ENCODE measurements at places on chromosomes 1 and 21. TPM values are rescaled to one million over a fixed set of nuclear protein-coding genes. Genes with fewer than 3 reads are reported as not detected.

The PDZK1 gene
- polyA plus RNA-seq, result 219 TPM

The KRTAP25-1 gene
- polyA plus RNA-seq, result not detected

The GCSAML gene
- 1.1 TPM for polyA plus RNA-seq

The KLHDC9 gene
- 18.7 TPM for polyA plus RNA-seq

DNA sequence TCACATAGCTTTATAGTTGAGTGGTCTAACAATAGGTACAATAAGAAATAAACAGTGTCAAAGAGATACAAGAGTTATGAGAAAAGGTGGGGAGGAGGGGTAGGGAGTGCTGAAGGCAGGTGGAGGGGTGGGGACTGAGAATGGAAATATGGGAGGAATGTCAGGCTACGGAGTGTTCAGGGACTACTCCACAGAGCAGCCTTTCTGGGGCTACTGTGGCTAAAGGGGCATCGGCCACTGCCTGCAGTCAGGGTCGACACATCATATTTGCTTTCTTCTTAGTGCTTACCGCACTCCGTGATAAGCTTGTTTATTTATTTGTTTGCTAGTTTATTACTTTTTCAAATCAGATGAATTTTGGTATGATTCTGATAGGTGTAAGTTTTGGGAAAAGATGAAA, 34.4 kb upstream of the CRNN start:
- no peak for DNase-seq

- DNase-seq, result no peak
Observed at GRCh38 chr1:153344718-153345025, 4.0 kb downstream of the PGLYRP4 start.

DNA sequence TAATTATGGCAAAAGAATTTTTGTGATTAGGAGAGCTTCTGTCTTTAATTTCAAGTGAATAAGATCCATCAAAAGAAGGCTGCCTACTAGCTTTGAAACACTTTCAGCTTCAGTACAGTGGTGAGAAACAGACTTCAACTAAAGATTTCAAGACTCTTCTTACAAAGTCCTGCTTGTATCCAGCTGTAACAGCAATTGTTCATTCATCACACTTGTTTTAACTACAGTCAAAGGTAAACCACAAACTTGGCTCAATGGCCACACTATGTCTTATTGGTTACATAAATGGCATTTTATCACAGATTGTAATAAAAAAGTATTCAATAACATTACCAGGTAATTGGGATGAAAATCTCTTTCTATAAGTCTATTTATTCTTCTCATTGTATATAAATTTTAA, 59.2 kb downstream of the WARS2 start:
- DNase-seq, result no peak

DNA sequence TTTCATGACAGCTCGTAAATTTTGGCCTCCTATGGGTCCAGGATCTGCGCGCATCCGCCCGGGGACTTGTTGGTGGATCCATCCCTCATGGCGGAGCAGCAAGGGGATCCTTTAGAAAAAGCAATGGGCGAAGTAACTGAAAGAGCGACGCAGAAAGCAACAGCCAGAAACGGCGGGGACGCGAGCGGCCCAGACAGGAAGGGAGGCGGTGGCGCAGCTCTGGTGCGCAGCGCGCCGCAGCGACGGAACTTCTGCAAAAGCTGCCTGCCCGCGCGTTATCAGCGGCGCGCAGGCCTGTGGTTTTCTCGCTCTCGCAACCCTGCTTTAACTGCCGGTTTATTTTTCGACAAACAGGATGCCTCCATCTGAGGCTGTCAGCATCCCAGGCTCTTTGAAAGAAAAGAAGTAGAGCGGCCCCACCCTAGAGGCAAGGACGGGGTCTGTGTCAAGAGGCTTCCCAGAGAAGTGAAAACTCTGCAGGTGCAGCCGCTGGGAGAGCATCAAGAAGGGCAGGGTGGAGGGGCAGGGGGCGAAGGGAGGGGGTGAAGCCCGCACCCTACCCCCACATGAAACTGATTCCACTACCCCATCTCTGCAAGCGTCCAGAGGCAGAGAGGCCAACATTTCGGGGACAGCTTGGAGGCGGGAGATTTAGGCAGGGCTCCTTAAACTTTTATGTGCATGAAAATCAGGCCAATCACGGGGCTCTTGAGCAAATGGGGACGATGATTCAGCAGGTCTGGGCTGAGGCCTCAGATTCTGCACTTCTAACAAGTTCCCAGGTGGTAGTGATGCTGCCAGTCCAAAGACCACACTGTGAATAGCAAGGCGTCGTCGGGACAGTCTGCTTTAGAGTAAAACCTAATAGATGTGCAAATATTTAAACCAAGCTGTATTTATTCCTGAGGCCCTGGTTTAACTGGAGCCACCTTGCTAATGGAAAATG, 22.2 kb downstream of the RUNX1 start:
- no peak for DNase-seq

DNA sequence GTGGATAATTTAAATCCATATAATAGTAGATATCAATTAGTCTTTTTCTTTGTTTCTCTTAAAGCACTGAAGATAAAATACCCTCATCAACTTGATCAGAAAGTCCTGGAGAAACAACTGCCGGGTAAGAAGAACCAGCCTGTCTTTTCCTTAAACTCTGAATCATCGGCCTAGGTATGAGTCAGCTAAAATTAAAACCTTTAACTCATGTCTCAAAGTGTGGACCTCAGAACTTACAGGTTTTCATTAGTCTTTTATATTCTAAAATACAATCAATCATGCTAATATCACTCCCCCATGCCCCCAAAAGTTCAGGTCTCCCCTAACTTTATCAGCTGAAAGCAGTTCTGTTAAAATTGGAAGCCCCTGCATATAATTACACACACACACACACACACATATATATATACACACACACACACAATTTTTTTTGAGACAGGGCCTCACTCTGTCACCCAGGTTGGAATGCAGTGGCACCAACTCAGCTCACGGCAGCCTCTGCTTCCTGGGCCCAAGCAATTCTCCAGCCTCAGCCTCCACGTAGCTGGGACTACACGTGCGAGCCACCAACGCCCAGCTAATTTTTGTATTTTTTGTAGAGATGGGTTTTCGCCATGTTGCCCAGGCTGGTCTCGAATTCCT, 61.3 kb downstream of the B3GALNT2 start:
- DNase-seq, result no peak

- DNase-seq, result no peak
Observed at GRCh38 chr1:206732992-206733391, 37.6 kb upstream of the IL19 start.

Measured in right renal cortex interstitium (tissue), 3 donors.